ENCODE measurements at places on chromosomes 2 and 18.

- peak; percentile 49 for DNase-seq
Measured at GRCh38 chr2:37893327-37893726, 31.8 kb upstream of the RMDN2 start.

DNA sequence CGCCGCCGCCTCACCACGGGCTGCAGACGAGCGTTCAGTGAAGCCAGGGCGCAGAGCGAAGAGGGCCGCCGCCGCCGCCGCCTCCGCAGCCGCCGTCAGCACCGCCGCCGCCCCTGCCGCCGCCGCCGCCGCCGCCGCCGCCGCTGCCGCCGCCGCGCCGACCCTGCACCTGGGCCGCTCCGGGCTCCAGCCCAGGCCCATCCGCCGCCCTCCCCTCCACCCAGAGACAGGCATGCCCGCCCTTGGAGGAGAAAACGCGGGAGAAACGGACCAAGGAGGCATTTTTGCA, 3.0 kb downstream of the POU3F3 start:
- no peak for DNase-seq

DNA sequence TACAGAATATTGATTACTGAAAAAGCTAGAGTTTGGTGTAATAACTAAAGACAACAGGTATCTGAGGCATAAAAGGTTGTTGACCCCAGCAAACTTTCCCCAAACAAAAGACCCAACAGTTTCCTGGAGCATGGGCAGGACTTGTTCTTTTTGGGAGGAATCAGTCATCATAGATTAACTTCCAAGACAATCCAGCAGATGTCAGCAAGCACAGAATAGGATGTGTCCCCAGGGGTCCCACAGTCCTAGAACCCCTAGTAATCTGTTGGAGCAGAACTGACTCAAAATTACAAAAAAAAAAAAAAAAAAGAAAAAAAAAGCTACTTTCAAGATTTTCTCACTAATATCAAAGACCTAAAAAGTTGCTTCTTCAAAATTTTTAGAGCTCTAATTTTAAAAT, 564.7 kb upstream of the SLC39A10 start:
- no peak for DNase-seq

DNA sequence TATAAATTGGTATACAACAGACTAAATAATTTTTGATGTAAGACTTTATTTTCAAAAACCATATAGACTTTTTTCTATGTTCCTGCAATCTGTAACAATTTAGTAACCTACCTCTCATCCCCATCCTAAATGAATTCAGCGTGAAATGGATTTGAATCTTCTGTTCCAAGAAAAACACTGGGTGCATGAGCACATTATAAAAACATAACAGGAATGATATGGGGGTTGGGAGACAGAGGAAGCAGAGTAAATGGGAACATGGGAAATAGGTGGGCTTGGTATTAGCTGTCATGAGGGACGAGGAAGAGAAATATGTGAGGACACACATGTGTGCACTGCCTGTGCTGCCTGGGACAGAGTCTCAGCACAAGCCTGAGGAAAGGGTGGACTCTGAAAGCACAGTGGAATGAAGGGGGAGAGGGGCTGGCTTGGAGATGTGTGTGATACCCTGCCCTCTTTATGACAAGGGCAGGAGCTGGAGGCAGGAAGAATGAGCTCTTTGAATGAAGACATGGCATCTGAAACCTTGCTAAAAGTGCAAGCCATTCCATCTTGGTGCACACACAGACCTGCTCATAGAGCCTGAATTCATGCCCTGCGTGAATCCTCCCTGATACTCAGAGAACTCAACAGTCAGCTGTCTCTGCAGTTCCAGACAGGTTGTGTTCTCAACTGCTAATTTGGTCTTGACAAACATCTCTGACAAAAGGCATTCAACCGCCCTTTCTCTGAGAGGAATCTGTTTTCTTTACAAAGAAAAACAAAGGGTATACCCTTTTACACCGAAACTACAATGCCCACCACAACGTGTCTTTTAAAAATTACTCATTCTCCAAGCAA, 66.6 kb downstream of the EPB41L3 start:
- no peak for DNase-seq

DNA sequence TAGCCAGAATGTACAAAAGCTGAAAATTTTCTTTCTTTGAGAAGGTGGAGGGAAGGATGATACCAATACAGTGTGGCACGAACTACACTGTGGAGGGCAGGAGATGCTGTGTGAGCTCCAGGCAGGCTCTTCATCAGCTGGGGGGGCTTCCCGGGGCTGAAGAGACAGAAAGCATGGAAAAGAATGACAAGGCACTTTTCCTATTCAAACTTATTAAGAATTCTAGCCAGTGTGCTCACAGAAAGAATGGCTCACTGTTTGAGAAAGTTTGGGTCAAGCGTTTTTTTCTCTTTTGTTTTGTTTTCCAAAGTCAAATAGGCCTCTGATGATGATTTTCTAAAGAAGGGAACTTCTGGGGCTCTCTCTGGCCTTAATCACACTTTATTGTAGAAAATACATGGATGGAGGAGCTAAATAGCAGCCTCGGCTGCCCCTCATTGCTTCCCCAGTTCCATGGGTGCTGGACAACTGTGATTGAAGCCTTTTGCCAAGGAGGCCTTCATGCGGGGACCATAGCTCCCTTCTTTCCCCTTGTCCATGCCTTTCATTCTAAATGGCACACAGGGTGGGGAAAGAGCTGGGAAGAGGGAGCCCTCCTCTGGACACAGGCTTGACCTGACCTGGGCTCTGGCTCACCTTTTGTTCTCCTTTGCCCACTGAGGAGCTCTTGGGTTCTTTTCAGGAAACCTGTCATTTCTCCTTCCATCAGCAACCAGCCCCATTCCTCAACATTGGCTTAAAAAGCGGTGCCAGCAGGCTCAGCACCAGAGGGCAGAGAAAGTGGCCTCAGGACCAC, 130.6 kb downstream of the TDRD15 start:
- no peak for DNase-seq

GRCh38 chr2:201228912-201229290, 31.4 kb upstream of the CASP8 start:
- DNase-seq = no peak

DNA sequence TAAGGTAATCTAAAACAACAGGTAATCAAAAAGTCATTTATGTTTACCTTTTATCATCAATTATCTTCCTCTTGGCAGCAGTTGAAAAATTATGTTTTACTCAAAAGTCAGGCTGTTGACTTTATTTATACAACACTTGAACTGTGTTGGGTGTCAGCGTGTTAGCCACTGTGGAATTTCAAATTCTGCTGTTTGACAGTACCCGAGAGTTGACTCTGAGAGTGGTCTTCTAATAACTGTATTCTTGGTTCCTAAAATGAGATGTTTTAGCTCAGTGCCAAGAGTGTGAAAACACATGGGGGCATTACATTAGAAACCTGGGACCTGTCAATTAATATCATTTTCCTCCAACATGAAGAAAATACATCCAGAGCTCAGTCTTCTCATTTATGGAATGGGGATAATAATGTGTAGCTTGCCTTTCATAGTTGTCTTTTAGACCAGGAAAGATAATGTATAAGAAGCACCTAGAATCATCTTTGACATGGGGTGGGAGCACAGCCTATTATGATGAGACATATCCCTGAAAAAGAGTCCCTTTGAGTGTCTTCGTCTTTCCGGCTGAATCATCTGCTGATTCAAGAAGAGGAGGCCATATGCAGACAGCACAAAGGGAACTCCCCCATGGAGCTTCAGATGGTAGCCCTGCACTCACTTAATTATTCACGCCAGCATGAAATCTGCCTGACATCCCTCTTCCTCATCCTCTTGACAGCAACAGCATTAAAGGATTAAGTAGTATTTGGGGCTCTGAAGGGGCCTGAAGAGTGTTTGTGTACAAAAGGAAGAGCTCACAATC, 89.1 kb downstream of the AFF3 start:
- DNase-seq = no peak

- DNase-seq = no peak
Measured at GRCh38 chr2:239371726-239372686, 28.8 kb downstream of the HDAC4 start.

Data from bronchial epithelial cell (primary cell).